Endothelial cell of umbilical vein (primary cell): ENCODE measurements at places on chromosomes 5 and 9.

DNA sequence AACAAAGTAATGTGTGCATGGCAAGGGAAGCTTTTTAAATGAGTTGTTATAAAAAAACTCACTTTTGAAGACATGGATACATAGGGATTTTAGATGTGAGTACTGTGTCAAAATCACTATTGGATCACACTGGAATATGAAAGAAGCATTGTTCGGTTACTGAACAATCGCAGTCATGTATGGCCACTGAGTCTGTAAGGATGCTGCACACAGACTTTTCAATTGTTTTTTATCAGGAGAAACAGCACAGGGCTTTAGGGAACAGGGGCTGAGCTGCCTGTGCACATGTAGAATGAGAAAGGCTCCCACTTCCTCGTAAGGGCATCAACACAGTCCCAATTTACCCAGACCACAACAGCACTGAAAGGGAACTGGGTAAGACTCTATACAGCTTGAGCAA lies 1333.9 kb upstream of the DMAC1 start:
- no peak for DNase-seq

- no peak for DNase-seq
Measured at GRCh38 chr5:53089481-53089991, 20.0 kb downstream of the MOCS2 start.

GRCh38 chr5:150904479-150905311 lies at the start of gene ZNF300:
Gene ZNF300 (minus strand): TSS chr5:150904980. CDS start chr5:150903155, 1,825 bp downstream.
- DNase-seq, result peak; percentile 93

DNA sequence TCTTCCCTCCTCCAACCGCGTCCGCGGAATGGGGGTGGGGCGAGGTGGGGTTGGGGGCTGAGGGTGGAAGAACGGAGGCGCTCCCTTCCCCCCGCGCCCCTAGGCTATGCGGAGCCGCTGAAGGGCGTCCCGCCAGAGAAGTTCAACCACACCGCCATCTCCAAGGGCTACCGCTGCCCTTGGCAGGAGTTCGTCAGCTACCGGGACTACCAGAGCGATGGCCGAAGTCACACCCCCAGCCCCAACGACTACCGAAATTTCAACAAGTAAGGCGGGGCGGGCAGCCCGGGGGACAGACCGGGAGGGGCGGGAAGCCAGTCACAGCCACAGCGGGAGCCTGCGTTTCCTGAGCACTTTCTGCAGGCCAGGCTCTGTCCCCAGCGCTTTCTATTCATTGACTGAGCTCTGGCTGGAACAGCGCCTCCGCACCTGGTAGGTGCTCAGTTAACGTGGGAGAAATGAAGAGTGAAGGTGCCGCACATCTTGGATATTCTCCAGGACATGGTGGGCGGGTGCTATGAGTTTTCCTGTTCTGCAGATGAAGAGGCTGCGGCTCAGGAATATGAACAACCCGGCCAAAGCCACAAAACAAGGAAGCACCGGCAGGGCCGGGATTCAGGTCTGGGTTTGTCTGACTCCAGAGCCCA lies 11.3 kb downstream of the MYOZ3 start:
- DNase-seq, result peak; percentile 47

- no peak for DNase-seq
Measured at GRCh38 chr5:170504616-170505266, 921 bp downstream of the KCNIP1 start.

- DNase-seq, result peak; percentile 97
Measured at GRCh38 chr5:154857530-154858296, 714 bp upstream of the CNOT8 start.

DNA sequence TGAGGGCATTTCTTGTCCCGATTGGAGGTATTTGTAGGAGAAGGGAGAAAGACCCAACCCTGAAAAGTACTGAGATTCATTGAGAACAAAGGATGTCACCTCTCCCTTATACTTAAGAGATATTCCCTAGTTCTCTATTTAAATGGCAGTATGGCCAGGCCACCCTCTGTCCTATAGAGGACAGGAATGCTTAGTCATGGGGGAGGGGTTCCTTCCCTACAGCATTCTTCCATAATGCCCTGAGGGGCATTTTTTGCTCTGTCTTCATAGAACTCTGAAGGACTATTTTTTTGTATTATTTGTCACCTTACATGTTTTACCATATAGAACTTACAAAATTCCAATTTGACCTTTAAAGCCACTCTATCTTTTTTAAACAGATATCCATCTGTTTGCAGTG lies 176.3 kb downstream of the TMEM161B start:
- DNase-seq, result no peak

GRCh38 chr9:26129217-26129616 lies 451.0 kb upstream of the TUSC1 start:
- DNase-seq, result no peak

- no peak for DNase-seq
Measured at GRCh38 chr5:73030531-73030930, 74.7 kb downstream of the FCHO2 start.

DNA sequence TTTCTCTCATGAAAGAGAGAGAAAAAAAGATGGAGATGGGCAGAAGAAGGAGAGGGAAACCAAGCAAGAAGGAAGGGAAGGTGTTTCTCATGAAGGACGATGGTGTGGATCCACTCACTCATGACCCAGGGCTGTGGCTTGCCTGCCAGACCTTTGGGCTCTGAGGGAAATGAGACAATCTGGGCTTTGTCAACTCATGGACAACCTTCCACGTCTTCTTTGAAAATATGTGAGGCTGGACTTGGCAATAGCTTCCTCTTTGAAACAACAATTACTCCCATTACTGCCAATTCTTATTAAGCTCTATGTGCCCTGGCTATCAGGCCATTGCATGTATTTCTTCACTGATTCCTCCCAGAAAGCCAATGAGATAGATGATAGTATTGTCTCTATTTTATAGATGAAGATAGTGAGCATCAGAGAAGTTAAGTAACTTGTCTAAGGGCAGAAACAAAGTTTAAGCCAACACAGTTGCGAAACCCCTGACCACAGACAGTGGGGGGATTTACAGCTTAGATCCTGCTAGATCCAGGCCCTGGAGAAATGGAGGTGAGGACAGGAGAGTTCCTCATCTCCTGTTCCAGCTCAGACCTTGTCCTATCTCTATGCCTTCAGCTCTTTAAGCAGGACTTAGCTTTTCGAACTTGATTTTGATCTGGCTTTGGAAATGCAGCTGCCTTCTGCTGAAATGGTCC lies 132.4 kb downstream of the GCNT1 start:
- no peak for DNase-seq

DNA sequence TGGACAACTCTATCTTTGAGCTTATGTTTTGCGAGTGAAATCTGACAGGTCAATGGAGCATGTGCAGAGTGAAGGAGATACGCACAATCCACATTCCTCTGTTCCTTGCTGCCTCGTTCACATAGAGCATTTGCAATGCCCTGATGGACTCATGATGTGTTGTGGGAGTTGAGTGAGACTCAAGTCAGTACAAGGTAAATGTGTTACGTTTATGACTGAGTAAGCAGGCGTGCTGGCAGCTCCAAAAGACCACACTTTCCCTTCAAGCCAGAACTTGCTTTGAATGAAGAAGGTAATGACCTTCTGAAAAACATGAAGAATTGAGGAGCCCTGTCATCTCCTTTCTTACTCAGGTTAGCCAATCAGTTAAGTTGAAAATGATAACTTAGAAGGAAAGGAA lies 477.8 kb downstream of the CTNND2 start:
- no peak for DNase-seq

DNA sequence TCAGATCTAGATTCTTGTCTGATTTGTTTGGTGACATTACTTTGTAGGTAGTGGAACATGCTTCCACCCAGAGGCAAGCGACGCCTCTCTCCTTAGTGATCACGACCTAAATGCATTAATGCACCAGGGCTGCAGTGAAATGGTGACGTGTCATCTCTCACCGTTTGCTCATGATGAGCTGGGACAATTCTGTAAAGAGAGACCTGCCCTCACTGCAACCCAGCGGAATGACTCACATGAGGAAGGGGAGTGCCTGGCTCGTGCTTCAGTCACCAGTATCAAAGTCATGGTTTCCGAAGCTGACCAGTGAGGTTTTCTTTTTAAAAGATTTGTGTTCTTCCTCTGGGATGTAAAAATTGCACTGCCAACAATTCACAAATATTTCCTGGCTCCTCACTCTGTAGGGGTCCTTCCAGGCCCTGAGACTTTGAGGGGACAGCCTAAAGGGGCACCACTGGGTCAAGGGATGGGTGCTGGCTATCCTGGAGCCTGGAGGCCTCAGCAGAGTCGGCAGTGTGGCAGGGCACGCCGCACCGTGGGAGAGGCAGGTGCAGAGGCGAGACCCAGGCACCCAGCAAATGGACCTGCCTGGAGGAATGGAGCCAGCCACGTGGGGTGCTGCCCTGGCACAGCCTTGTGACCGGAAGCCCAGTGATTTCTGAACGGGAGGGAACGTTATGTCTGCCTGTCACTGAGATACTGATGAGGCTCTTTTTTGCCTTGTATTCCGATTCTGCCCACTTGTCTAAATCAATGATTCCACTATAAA lies 17.3 kb downstream of the QSOX2 start:
- DNase-seq, result peak; percentile 48

- DNase-seq, result no peak
Measured at GRCh38 chr5:87109746-87110145, 157.9 kb upstream of the RASA1 start.

DNA sequence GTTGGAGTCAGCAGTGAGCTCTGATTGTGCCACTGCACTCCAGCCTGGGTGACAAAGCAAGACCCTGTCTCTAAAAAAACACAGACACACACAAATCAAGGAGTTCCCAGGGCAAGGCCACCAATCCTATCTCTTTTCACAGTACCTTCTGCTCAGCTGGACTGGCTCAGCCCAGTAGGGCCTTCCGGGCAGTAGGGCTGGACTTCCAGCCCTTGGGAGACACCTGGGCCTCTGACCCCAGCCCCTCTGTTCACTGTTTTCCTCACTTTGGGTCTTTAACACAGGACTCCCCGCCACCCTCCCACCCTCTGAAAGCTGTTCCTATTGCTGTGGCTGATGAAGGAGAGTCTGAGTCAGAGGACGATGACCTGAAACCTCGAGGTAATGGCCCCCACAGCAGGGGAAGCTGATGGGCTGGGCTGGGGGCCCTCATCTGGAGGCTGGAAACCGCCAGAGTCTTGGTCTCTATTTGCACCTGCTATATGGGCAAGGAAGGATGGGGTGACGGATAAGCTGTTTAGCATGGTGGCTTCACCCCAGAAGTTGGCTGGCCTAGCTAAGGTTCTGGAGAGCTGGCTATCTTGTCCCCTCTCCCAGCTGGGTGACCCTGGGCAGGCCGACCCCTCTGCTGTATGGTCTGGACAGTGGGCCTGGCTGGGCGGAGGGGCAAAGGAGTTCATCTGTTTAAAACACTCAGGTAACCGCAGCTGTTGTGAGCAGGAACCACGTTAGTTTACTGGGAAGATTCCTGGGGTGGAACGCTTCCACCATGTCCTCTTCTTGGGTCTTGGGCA lies 25.6 kb downstream of the USP20 start:
- DNase-seq, result no peak

DNA sequence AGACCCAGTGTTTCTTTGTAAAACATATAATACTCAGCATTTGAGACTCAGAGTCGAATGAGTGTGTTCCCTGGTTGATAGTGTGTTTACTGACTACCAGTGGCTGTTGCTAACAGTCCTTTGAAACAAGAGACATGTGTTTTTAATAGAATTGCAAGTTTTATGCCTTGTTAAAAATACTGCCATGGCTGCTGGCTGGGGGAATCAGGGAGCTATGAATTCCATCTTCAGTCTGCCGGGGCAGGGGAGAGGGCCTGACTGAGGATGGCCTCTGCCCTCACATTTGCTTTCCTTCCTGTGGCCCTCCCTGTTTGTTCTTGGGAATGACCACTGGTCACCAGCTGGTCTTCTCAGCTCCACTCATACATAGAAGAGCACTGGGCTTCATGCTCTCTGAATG lies 63.8 kb downstream of the PDZD2 start:
- DNase-seq, result no peak

- DNase-seq, result no peak
Measured at GRCh38 chr5:35313291-35313690, 83.0 kb upstream of the PRLR start.

GRCh38 chr5:107476783-107477182 lies 194.0 kb downstream of the EFNA5 start:
- DNase-seq, result peak; percentile 94

GRCh38 chr5:32251871-32252458 lies 60.8 kb downstream of the MTMR12 start:
- DNase-seq, result no peak

DNA sequence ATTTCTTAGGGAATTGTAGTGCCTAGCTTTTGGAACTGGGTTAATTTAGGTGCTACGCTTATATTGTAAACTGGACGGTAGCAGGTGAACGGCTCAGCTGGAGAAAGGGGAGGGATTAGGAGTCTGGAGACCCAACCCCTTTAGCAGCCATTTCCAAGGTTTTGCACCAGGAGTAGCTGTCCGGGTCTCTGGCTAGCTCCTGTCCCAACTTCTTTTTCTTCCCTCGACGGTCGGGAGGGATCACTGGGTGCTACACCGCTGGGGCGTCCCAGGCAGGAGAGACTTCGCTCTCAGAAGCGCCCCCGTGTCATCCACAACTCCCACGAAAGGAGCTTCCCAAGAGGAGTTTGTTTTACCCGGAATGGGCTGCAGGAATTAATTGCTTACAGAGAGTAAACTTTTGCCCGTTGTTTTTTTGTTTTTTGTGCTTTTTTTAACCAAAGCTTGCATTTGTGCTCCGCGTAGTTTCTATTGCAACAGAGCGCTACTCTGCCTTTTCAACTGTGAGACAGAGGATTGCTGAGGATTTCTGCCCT lies 1640.9 kb upstream of the C9orf72 start:
- DNase-seq, result no peak
